RCC 7860 (cell line): ENCODE measurements at places on chromosomes 6 and 20.
A peak's percentile ranks its signal among the peaks of the same experiment; 100 is the strongest.

GRCh38 chr20:19363476-19363875 is 151.0 kb downstream of the SLC24A3 start:
- DNase-seq, result no peak

- peak; percentile 25 for DNase-seq
Measured at GRCh38 chr20:44092551-44093248, 94.3 kb downstream of the JPH2 start.

DNA sequence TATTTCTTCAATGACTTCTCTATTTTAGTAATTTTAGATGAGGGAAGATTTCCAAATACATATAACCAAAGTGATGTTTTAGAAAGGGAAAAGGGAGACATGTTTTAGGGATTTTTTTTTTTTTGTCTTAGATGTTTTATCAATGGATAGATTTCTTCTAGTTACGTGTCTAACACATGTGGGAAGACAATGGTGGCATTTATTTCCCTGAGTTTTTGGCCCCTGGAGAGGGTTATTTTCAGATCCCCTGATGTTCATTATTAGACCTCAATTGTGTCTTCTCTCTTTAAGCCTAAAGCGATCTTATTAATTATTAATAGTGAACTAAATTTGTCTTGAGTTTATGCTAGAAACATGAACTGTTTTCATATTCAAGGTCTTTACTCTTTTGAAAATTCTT is 30.3 kb downstream of the TRMT11 start:
- no peak for DNase-seq

DNA sequence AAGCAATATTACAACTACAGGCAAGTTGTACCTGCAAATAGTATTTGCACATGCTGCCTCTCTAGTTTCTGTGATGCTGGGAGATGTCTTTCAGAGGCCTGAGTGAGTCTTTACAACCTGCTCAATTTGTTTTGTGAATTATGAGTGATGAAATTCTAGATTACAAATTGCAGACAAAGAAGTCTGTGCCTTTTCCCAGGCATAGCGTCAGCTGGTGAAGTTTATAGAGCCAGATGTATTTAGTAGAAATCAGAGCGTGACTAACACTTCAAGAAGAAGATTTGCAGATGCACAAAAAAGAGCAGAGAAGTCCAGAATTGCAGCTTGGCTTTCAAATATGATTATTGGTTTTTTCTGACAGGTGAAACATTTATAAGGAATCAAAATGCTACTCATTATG is 289.9 kb downstream of the PLCB1 start:
- DNase-seq, result no peak

- no peak for DNase-seq
Measured at GRCh38 chr6:41502566-41502916, 43.6 kb upstream of the FOXP4 start.

- DNase-seq, result no peak
Measured at GRCh38 chr6:166800137-166800536, 156.2 kb downstream of the RNASET2 start.

- no peak for DNase-seq
Measured at GRCh38 chr6:159068904-159069578, 24.2 kb upstream of the TAGAP start.

- DNase-seq, result no peak
Measured at GRCh38 chr20:63878899-63879663, 14.0 kb downstream of the TPD52L2 start.

- DNase-seq, result no peak
Measured at GRCh38 chr6:107786709-107787588, 37.2 kb downstream of the SCML4 start.

- DNase-seq, result no peak
Measured at GRCh38 chr20:35108921-35109320, 16.3 kb upstream of the TRPC4AP start.

- DNase-seq, result no peak
Measured at GRCh38 chr20:36063916-36064657, 90.5 kb upstream of the EPB41L1 start.

GRCh38 chr20:16583474-16583873 is 10.2 kb upstream of the KIF16B start:
- DNase-seq, result no peak

GRCh38 chr6:33199687-33200218 is 712 bp downstream of the RXRB start:
- DNase-seq, result peak; percentile 19

DNA sequence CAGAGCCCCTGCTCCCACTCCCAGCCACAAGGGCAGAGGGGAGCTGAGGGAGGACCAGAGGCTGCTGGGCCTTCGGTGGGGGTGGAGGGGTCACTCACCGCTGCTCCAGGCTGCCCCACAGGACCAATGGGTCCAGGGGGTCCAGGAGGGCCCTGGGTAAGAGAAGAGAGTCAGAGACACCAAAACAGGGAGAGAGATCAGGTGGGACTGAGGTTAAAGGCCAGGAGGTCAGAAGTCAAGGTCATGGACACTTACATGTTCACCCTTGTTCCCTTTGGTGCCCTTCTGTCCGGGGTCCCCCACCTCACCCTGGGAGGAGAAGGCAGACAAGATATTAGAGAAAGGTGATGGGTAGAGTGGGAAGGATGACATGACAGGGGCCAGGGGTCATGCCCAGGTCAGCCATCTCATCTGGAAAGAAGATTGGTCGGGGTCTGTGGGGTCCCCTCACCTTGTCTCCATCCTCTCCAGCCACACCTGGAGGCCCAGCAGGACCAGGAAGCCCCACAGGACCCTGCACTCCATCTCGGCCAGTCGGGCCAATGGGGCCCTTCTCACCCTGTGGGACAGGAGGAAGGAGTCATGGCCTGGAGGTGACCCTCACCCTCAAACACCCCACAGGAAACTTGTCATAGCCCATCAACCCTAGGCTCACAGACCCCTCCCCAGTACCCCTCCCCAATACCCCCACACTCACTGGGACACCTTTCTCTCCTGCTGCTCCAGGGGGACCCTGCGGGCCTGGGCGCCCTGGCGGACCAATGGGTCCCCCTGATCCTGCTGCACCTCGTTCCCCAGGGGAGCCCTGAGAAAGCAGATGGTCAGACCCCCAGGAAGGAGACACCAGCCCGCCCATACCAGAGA is 21.0 kb downstream of the COL11A2 start:
- DNase-seq, result no peak

DNA sequence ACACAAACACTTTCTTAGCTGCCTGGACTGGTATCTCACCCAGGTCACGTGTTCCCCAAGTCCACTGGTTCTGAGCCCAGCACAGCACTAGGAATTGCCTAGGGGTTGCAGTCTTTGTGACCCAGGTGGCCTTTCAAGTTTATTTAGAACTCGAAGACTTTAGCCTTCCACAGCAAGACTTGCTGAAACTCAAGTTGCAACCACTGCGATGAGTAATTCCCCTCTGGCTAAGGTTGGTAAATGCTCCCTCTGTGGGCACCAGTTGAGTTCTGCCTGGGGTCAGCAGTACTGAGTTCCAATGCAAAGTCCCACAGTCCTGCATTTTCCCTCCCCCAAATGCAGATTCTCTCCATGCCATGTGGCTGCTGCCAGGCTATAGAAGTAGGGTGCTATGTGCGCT is 77.6 kb upstream of the MOCS1 start:
- no peak for DNase-seq

DNA sequence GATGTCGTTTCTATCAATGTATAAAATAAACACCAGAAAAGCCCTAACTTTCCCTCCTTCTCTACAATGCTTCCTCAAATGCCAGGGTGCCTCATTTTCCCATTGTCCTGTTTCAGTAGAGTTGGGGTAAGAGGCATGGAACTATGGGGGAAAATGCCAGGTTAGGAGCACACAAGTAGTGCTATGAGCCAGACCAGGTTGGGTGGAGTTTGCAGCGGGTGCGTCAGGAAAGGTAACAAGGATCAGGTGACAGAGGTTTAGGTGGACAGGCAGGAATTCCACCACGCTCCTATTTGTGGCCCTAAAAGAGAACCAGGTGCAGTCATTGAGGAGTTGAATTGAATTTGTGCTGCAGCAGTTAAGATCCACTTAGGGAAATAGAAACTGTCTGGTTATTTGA is 36.5 kb downstream of the SYTL3 start:
- no peak for DNase-seq

- no peak for DNase-seq
Measured at GRCh38 chr6:105911106-105911629, 175.0 kb upstream of the PRDM1 start.
